ENCODE measurements at places on chromosomes 2 and 18.

- DNase-seq: no peak
These were observed 123.1 kb downstream of the OSR1 start for GRCh38 chr2:19235308-19235707.

GRCh38 chr2:172624996-172625395, 69.1 kb downstream of the PDK1 start:
- DNase-seq: no peak

DNA sequence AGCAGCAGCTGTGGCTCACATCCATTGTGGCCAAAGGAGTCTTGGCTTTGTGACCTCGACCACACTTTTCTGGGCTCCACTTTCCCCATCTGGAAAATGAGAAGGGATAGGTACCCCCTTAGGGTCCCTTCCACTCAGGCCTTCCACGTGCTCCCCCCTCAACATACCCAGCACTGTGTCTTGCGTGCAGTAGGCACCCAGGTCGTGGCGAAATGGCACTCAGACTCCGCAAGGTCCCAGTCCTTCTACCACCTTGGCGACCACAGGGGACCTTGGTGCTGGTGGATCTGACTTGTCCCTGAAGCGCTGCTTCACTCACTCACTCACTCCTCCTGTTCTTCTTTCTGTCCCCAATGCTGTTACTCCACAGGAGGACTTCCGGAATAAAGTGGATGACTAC, 19.9 kb upstream of the SCLY start:
- no peak for DNase-seq

GRCh38 chr2:53188851-53189510, 578.6 kb upstream of the CHAC2 start:
- no peak for DNase-seq

GRCh38 chr2:82391386-82391785, 2067.7 kb downstream of the SUCLG1 start:
- DNase-seq: no peak

DNA sequence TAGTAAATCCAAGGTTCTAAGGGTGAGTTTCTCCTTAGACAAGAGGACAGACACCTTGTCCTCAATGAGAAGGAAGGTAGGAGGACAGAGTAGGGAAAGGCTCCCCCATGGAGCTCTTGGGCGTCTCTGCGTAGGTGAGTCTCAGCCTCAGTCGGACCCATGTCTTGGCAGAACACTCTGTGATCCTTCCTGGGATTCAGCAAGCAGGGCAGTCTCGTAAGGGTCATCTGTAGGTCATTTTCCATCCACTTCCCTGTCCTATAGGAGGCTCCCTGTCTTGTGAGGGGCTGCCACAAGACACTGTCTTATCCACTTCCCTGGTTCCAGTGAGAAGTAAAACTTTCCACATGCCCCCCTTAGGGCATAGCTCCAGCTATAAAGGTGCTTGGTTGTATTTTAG, 122.6 kb upstream of the TWIST2 start:
- DNase-seq: no peak

GRCh38 chr2:204900910-204901309, 355.6 kb downstream of the PARD3B start:
- no peak for DNase-seq
